Hematopoietic multipotent progenitor cell treated with erythropoietin and hydrocortisone succinate and interleukin-3 and kit ligand, for 15 days (in vitro differentiated cells): ENCODE measurements at places on chromosomes 6 and 20.
A peak's percentile ranks its signal among the peaks of the same experiment; 100 is the strongest.

DNA sequence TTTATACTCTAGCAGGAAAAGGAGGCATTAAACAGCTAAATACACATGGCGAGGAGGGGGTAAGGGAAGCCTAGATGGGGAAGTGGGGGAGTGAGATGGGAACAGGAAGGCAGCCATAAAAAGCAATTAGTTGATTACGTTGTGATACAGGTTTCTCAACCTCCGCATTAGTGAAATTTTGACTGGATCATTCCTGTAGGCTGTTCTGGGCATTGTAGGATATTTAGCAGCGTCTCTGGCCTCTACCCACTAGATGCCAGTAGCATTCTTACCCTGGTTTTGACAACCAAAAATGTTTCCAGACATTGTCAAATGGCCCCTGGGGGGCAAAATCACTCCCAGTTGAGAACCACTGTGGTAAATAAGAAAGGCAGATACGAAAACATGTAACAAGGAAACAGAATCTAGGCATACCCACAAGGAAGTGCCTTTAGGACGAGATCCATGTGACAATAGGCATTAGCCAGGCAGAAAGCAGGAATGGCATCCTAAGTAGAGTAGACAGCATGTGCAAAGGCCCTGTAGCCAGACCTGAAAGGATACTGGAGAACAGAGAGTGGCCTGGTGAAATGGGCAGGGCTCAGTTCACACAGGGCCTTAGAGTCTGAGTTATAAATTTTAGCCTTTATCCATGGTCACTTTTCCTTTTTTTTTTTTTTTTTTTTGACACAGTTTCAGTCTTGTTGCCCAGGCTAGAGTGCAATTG is 25.8 kb upstream of the PTPN1 start:
- DNase-seq: no peak

GRCh38 chr6:4932228-4932903 is 71.5 kb downstream of the RPP40 start:
- peak; percentile 61 for DNase-seq

GRCh38 chr6:34519971-34520644 is 36.0 kb downstream of the SPDEF start:
- DNase-seq: no peak

DNA sequence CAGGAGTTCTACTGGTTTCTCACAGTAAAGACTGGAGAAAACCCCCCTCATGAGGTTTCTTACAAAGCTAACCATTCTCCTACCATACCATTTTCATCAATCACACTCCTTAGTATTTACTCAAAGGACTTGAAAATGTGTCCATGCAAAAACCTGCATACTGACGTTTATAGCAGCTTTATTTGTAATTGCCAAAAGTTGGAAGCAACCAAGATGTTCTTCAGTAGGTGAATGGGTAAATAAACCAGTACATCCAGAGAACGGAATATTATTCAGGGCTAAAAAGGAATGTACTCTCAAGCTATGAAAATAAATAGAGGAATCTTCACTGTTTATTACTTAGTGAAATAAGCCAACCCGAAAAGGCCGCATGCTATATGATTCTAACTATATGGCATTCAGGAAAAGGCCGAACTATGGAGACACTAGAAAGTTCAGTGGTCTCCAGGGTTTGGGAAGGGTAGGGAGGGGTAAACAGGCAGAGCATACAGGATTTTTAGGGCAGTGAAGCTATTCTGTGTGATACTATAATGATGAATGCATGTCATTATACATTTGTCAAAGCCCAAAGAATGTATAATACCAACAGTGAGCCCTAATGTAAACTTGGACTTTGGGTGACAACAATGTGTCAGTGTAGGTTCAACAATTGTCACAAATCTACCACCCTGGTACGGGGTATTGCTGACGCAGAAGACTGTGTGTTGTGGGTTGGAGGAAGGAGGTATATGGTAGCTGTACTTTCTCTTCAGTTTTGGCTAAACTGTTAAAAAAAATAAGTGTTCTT is 50.6 kb downstream of the SNX5 start:
- no peak for DNase-seq

DNA sequence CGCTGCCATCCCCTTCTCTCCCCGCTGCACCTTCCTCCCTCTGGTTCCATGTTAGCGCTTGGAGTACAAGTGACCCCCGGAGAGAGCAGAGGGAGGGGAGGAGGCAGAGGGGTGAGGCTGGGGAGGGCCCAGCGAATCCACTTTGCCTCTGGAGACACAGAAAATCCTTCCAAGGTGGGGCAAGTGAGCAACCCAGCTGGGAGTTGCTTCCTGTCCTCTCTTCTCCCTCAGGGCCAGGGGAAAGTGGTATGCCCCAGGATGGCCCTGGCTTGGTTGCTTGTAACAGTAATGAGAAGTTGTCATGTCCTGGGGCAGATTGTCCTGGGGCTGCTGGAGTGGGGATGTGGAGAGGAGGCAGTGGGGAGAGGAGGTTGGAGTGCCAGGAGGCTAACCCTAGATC is 691 bp upstream of the ANGPT4 start:
- DNase-seq: no peak

DNA sequence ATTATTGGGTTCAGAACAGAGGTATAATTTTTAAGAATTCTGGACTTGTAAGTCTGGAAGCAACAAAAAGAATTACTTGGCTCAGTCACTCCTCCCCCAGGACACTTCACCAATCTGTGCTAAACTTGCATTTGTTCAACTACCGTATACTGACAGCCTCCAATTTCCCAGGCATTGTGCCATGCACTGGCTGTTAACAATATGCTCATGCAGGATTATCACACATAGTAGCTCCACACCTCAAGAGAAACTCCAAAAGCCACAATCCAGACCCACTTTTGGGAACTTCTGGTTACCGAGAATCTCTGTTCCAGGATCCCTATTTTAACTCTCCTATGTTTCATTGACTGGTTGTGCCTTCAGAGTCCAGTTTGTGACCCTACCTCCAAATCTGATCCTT is 7.7 kb downstream of the ADGRF1 start:
- no peak for DNase-seq

DNA sequence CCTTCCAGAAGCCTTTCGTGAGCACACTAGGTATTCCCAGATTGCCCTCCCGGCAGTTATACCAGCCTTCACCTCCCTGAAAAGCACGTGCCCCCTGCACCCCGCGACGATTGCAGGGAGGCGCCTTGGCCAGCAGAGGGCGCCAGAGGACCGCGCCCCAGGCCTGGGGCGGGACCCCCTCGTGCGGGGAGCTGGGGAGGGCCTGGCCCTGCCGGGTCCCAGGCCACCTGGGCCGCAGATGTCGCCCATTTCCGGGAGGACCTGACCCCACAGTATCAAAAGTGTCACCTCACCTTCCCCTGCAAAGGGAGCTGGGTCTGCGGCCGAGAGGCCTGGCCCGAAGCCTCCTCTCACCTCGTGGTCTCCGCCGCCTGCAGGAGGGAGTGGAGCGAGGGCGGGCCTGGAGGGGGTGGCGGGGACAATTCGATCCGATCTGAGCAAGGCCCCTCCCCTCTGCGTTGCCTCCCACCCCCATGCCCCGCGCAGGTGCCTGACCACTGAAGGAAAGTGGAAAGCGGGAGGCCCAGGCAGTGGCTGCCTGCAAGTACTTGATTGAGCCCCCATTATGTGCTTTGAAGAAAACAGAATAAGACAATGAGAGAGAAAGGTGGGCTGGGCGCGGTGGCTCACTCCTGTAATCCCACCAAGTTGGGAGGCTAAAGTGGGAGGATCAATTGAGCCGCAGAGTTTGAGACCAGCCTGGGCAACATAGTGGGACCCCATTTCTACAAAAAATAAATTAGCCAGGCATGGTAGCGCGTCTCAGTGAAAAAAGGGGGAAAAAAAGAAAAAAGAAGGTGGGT is 3.5 kb upstream of the SNAI1 start:
- peak; percentile 68 for DNase-seq

GRCh38 chr6:129543981-129544380 is 166.0 kb downstream of the ARHGAP18 start:
- DNase-seq: no peak

DNA sequence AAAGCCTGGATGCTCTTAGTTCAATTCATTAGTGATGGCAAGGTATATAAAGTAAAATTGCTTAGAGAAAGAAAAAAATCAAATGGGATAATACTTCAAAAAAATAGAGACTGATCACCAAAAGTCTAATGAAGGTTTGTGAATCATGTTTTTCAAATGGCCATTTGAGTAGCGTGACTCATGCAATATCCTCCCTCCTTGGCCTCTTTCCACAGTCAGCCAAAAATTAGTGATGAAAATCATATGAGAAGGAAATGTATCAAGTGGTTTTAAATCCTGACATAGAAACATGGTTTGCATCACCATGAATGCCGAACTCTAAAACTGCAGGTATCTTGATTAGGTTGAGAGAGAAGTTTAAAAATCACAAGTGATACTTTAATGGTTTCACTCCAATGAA is 1.2 kb upstream of the COL19A1 start:
- DNase-seq: no peak

DNA sequence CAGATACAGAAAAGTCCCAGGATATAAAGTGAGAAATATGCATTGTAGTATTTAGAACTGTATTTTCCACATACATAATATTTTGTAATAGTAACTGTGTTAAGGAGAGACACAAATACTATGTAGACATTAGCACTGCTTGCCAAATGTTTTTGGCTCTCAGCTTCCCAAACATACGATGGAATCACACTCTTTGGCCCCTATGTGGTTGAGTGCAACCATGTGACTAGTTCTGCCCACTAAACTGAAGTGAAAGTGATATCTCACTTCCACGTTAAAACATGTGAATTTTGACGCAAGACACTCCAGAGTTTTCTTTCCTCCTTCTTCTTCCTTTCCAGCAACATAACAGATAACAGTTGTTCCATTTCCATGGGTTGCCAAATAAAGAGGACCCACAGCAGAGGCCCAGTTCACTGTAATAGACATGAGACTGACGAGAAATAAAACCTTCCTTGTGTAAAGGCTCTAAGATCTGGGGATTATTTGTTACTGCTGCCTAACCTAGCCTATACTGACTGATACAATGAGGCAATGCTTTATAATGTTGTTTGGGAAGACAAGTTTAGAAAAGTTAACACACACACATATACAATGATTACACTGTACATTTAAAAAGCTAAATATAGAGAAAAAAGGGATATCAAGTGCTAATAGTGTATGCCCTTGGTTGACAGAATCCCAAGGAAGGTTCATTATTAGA is 97.2 kb downstream of the PTPRT start:
- no peak for DNase-seq

DNA sequence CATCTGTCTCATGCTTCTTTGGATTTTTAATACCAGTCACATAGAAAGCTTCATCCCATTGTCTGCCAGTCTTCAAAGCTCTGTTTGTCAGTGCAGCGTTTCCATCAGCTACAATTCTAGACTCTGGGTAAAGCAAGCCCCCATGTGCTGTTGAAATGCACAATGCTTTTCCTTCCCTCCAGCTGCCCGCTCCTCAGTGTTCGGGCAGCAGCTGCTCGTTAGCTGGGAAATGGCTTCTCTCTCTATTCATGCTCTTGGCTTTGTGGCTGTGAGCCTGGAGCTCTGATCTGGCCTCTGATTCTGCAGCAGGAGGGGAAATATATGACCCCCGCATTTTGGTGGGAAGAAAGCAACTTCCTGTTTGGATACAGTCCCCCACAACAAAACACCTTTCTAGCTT is 213.0 kb upstream of the CDYL start:
- DNase-seq: no peak

GRCh38 chr6:56838965-56839364 is 115.9 kb upstream of the BEND6 start:
- DNase-seq: no peak

DNA sequence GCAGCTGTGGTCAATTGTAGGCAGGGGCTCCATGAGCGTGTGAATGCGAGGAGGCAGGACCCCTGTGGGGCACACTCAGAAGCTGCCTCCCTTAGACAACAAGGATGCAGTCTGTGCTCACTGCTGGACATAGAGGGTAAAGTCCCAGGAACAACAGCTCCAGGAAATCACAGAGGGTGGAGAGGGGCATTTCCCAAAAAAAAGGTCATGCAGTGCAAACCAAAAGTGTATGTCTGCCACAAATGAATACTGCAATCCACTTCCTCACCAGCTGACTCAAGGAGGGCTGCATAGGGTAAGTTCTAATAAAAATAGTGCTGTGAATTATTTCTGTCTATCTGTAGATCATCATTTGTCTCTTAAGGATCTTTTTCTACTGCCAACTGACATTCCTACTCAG is 95.8 kb downstream of the RNF182 start:
- DNase-seq: no peak

DNA sequence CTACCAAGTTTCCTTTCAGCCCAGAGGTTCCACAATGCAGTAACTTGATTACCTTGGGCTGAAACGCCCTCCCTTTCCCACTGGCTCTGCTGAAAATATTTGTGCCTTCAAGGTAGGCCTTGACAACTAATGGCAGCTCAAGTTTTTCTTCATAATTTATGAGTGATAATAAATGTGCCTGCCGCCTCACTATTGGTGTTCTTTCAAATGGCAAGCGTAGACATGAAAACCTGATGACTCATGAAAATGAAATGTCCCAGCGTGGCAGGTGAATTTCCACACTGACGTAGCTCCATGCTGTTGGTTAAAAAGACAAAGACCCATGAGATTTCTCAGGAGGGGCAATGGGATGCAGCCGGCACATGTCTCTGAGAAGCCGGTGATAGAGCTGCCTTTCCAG is 107.2 kb upstream of the GGTLC1 start:
- no peak for DNase-seq

GRCh38 chr20:9887706-9888105 is 48.8 kb upstream of the PAK5 start:
- DNase-seq: no peak

DNA sequence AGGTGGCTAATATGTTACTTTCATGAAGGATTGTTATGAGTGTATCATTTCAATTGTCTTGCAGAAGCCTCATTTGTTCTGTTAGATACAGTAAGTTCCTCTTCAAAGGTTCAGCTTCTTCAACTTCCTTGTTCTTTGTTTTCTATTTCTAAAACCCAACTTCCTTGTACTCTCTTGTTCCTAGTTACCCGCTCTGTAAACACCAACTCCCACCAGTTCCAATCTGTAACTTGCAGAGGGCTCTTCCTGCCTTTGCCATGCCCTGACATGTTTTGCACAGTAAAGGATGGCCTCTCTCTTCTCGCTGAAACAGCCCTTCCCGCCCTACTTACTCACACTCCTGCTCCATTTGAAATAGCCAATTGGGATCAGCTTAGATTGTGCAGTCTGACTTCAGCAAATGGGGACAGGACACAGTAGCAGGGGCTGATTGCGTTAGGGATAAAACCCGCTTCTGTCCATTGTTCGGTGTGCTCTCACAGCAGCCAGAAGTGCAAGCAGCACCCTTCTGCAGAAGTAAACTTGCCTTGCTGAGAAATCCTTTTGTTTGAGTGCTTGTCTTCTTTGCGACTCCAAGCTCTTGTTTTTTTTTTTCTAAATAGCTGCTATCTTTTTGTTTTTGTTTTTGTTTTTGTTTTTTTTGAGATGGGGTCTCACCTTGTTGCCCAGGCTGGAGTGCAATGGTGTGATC is 45.9 kb upstream of the POU5F1 start:
- no peak for DNase-seq
